Activated CD4-positive, alpha-beta T cell treated with anti-CD3 and anti-CD28 coated beads for 24 hours (primary cell): ENCODE measurements at places on chromosomes 3 and 15.

DNA sequence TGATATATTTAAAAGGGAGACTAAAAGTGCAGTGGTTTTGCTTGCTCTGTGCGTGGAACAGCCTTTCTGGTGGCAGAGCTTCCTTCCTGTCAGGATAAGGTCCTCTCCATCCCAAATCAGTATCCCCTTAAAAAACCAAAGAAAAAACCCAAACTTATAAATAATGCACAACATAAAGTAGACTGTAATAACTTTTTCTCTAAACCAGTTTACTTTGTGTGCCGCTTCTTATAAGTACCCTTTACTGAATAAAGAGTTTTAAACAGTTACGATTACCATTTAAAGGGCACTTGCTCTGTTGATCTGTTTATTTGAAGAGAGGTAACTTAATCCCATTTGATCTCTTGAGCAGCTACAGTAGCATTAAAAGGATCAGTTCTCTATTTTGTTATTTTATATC, 2.5 kb downstream of the PIK3CA start:
- no peak for DNase-seq

DNA sequence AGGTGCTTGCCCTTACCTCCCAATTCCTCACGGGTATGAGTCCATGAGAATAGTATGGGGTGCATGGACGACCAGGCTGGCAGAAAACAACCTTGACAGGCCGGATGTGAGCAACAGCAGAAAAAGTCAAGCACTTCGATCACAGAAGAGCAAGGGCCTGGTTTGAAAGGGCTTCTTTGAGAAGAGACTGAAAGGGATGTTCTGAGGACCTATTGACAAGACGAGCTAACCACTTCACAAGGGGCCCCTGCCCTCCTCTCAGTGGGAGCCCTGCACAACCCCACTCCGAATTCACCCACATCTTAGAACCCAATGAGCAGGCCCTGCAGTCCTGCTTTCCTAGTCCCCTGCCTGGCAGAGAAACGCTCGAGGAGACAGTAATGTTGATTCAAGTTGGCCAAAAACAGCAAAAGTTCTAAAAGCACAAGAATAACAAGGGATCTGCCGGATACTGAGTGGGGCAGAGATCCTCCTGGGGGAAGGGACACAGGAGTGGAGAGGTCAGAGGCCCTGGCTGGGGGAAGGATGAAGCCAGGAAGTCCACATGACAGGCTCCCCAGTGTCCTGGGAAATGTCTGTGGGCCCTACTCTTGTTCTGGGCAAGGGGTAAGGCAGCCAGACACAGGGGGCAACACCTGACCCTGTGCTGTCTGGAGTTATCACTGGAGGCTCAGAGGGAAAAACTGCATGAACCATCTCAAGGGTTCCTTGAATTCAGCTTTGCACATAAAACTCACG, 14.8 kb upstream of the CX3CR1 start:
- no peak for DNase-seq

DNA sequence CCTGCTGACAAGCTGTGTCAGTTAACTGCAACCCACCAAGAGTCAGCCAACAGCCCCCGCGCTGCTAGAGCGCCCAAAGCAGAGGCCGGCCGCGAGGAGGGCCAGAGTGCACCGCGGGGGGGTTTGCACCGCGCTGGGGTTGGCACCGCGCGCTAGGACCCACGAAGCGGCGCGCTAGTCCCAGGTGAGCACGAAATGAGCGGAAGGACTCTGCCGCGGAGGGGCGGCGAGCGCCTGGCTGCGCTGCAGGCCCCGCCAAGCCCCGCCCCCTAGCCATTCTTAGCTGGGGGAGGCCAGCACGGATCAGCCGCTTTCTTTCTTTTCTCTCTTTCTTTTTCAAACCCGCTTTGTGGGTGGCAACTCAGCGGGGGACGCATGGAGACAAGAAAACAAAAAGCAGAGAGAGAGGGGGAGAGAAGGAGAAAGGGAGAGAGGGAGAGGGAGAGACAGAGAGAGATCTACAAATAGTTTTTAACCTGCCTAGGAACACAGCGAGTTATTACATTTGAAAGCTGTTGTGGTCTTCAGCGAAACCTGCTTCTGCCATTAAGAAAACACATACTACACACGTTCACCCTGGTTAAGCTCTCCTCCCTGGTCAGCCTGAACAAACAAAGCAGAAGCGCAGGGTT, 6.9 kb upstream of the FOXB1 start:
- DNase-seq = no peak

- no peak for DNase-seq
Observed at GRCh38 chr3:125043599-125044151, 12.1 kb downstream of the HEG1 start.

- DNase-seq = no peak
Observed at GRCh38 chr3:10702961-10703740, 112.9 kb upstream of the SLC6A11 start.

DNA sequence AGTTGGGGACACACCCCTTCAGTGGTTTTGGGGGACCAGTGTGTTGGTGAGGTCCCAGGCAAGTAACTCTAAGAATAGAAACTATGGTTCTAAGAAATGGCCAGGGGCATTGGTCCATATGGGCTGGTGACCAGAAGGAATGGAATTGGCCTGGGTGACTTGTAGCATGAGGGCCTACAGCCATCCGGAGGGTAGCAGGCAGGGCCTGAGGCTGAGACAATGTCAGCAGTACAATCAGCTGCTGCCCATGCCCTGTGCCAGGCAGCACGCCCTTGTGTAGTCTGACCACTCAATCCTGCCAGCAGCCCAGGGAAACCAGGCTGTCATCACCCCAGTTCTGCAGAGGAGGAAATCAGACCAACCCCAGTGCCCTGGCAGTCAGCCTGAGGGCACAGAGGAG, 100.6 kb downstream of the DNAJB8 start:
- DNase-seq = no peak

- no peak for DNase-seq
Observed at GRCh38 chr3:81198756-81199155, 562.7 kb downstream of the GBE1 start.

- no peak for DNase-seq
Observed at GRCh38 chr3:170228093-170228766, 6.0 kb downstream of the PRKCI start.

- no peak for DNase-seq
Observed at GRCh38 chr3:34131091-34131490, 332.7 kb downstream of the PDCD6IP start.

DNA sequence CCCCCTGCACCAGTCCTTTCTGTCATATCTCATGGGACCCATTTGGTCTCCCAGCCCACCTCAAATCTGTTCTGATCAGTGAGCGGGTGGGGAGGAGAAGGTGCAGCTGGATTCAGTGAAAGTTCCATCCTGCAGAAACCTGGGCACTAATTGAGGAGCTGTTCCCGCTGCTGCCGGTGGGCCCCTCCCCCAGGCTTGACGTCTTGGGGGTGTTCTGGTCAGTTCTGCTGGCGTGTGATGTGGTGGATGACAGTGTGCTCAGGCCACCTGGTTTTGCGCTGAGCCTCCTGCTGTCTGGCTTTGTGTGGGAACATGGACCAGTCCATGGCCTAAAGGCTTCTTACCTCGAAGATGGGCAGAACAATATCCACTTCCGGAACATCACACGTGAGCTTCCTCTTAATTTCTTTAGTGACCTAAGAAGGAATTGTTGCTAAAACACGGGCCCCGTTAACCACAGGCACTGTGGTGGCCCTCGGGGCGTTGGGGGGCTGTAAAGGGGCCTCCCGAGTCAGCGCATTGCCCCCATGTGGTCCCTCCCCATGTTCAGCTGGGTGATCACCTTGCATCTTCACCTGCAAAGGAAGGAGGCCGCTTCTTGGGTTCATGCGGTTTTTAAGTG, 59.7 kb downstream of the RGMA start:
- no peak for DNase-seq

GRCh38 chr3:172561897-172562640, 38.8 kb upstream of the TNFSF10 start:
- peak; percentile 15 for DNase-seq

DNA sequence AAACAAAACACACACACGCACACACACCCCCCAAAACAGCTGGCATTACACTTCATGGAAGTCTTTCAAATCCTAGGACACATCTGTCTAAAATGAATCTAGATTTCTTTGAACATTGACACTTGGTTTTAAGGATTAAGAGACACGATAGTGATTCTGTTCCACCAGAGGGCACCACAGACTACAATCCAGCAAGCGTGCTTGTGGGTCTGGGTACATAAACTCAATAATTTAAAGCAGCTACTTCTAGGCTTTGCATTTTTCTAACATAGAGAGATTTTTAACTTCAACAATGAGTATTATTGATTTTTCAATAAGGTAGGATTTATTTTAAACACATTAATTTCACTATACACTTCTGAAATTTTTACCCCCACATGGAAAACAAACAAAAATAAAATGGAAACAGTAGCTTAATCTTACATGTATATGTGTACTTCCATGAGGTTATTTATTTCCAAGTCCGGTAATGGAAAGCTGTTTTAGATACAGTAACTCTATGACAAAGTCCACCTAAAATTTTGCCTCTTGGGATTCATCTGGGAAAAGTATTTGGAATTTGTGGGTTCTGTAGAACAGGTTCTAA, 564.0 kb upstream of the TGFBR2 start:
- peak; percentile 10 for DNase-seq

DNA sequence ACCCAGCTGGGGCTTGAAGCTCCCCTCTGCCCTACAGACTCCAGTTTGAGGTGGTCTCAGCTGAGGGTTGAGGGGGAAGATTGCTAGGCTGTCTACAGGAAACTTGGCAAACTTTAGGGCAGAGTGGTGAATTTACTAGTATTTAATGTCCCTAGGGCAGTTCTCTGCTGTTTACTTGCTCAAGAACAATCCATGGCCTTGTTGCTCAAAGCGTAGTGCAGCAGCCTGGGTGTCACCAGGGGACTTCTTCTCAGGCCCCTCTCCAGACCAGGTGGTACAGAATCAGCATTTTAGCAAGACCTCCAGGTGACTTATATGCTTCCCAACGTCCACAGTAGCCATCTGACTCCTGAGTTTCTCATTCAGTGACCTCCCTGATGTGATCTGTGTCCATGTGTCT, 188.9 kb downstream of the NR1D2 start:
- DNase-seq = no peak

DNA sequence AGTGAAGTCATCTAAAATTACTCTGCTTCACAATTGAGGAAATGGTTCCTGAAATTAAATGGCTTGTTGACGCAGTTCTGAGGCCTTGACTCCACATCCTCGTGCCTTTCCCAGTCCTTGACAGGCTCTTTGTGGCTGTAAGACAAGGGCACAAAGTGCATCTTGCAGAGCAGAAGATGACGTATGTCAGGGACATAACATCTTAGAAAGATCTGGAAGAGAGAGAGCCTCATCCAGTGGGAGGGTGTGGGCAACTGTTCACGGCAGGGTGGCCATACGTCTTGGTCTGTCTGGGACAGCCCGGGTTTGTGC, 91.0 kb downstream of the CHRNA7 start:
- DNase-seq = no peak

- DNase-seq = no peak
Observed at GRCh38 chr3:139226731-139227130, 117.1 kb upstream of the MRPS22 start.

GRCh38 chr15:41978534-41978933, 6.2 kb upstream of the EHD4 start:
- DNase-seq = no peak

GRCh38 chr15:40743921-40744814, 10.9 kb downstream of the RMDN3 start:
- peak; percentile 44 for DNase-seq

- DNase-seq = no peak
Observed at GRCh38 chr3:64806668-64807605, 119.1 kb upstream of the ADAMTS9 start.

GRCh38 chr15:74156678-74157411, 16.7 kb upstream of the ISLR start:
- DNase-seq = no peak

GRCh38 chr15:23439513-23439912, 7.5 kb downstream of the GOLGA6L2 start:
- no peak for DNase-seq

- no peak for DNase-seq
Observed at GRCh38 chr3:165638034-165638433, 199.2 kb downstream of the BCHE start.

- DNase-seq = no peak
Observed at GRCh38 chr3:59101231-59101736, 51.5 kb upstream of the CFAP20DC start.

DNA sequence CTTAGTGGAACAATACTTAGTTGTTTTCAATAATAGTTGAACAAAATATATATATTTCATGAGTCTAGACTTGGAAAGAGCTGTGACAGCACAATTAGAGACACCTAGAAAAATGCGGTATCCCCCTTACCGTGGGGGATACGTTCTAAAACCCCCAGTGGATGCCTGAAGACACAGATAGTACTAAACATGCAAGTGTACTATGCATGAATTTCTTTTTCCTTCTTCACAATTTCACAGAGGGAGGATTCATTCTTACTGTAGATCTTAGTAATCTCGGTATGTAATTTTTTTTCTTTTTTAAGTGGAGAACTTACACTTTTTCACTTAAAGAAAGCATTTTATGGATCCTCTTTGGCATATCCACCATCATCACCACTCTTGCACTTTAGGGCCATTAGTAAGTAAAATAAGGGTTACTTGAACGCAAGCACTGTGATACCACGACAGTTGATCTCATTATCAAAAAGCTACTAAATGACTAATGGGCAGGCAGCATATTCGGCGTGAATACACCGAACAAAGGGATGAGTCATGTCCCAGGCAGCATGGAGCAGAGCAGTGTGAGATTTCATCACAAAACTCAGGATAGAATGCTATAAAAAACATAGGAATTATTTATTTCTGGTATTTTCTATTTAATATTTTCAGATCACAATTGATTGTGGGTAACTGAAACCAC, 72.3 kb upstream of the ZNF280D start:
- no peak for DNase-seq
